Astrocyte (in vitro differentiated cells and primary cell): ENCODE measurements at places on chromosomes 6 and 20.

GRCh38 chr20:12414446-12415274 is 497.0 kb downstream of the BTBD3 start:
- no peak for DNase-seq

DNA sequence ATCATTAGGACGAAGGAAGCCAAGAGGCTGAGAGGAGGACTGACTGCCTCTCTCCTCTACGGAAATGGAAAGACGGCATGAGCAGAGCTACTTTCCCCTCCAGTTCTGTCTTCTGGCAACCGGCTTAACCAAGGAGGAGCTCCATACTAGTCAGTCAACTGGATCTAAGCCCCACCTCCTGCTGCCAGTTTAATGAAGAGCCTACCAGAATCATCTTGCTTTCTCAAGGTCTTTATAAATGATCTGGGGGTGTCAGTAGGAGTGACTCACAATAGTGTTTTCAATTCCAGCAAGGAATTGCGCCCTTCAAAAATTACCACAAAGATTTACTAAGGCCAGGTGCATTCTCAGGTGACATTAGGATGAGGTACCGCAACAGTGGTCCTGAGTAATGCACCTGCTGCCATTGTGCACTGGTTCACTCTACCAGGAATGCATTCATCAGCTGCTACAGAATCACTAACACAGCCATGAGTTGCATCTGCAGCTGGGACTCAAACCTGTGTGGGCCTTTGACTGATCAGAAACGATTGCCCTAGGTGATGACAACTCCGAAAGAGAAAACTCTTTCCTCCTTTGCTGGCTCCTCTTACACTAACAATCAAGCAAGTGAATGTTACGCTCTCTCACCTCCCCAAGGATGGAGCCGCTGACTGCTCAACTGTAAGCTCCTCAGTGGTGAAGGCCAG is 2.8 kb downstream of the UQCC2 start:
- no peak for DNase-seq

DNA sequence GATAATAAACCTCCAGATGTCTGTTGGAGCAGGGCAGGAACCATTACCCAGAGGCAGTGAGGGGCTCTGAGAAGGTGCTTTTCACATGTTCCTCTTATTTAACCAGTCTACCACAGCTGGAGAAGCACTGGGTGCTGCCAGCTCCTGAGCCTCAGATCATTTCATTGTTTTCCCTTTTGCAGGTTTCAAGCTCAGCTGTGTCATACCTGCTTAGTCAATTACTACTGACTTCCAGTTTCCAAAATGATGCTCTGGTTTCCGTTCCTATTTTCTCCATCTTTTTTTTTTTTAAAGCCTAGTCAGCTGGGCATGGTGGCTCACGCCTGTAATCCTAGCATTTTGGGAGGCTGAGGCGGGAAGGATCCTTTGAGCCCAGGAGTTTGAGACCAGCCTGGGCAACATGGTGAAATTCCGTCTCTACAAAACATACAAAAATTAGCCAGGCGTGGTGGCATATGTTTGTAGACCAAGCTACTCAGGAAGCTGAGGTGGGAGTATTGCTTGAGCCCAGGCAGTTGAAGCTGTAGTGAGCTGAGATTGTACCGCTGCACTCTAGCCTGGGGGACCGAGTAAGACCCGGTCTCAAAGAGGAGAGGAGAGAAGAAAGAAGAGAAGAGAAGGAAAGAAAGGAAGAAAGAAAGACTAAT is 6.7 kb downstream of the FLOT1 start:
- DNase-seq = no peak

DNA sequence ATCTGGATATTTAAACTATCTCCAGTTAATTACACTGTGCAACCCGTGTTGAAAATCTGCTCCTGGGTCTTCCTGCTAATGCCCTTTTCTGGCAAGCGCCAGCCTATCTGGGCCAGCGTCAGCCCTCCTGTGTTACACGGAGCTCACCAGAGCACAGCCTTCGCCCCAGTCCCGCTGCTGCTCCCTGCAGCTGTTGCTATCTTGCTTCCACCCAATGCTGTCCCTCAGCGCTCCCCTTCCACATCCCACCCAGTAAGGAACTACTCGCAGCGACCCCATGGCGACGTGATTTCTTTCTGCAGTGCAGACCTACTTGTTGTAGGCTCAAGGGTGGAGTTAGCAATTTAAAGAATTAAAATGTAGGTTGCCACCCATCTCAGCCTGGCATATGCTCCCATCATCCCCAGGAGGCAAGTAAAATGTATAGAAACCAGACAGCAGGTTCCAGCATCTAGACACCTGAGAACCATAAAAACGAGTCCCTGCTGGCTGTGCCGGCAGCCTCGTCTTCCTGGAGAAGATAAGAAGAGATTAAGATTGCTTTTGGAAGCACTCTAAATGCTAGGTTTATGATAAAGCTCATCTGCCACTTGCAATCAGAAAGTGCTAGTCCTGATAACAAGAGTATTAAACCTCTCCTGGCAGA is 254.3 kb upstream of the FOXQ1 start:
- DNase-seq = no peak

DNA sequence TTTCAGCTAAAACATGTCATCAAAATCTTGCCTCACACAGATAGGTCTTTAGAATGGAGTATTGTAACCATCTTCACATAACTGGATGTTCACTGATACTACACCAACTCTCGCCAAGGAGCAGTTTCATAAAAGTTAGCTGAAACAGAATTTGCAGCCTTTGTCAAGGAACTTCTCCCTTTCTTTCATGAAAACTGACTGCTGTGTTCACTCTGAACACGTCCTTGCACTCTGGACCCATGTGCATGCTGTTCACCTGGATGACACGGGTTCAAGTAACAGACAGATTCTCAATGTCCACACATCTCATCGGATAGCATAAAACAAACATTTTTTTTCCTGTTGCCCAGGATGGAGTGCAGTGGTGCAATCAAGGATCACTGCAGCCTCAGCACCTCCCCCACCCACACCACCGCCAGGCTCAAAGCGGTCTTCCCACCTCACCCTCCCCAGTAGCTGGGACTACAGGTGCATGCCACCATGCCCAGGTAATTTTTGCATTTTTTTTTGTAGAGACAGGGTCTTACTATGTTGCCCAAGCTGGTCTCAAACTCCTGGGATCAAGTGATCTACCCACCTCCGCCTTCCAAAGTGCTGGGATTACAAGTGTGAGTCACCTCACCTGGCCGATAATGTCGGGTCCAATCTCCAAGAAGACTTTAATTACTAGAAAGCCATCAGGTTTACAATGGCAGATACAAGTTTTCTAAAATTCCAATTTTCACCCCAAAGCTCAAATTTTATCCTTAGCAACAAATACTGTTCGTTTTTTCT is 9.4 kb downstream of the DIDO1 start:
- DNase-seq = no peak
